ENCODE measurements at places on chromosomes 5 and 9.

GRCh38 chr9:112377087-112377486, 2.8 kb upstream of the HSDL2 start:
- DNase-seq = no peak

DNA sequence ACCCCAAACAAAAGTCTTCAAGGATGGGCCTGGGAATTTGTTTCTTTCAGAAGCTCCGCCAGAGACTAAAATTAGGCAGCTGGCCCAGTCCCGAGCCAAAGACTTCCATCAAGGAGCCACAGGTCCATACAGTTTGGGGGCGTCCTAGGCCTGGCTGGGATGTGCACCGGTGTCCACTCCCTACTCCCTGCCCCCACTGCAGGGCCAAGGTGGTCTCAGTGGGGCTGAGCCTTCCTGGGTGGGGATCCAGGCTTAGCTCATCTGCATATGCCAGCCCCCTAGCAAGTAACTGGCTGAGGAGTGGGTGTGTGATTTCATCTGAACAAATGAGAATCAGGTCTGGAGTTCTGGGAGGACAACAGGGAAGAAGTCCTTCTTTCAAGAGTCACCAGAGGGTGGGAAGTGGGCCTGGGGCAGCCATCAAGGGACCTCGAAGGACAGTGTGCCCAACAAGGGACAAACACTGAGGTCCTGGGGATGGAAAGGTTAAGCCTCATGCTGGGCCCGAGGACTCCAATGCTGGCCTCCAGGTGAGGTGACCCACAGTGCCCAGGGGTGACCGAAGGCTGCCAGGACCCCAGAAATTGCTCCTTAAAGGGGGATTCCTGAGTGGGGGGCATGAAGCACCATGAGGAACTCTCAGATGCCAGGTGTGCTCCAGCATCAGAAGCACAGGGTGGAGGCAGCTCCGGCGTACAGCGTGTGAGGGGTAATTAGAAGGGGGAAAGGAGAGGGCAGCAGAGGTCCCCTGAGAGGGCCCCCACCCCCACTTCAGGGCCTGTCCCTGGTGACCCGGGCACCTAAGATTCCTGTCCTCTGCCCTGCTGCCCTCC, 91.3 kb downstream of the ZNF354C start:
- DNase-seq = no peak

GRCh38 chr5:83556190-83556589, 84.6 kb downstream of the VCAN start:
- no peak for DNase-seq

- DNase-seq = no peak
Observed at GRCh38 chr5:81855591-81855990, 104.7 kb upstream of the SSBP2 start.

DNA sequence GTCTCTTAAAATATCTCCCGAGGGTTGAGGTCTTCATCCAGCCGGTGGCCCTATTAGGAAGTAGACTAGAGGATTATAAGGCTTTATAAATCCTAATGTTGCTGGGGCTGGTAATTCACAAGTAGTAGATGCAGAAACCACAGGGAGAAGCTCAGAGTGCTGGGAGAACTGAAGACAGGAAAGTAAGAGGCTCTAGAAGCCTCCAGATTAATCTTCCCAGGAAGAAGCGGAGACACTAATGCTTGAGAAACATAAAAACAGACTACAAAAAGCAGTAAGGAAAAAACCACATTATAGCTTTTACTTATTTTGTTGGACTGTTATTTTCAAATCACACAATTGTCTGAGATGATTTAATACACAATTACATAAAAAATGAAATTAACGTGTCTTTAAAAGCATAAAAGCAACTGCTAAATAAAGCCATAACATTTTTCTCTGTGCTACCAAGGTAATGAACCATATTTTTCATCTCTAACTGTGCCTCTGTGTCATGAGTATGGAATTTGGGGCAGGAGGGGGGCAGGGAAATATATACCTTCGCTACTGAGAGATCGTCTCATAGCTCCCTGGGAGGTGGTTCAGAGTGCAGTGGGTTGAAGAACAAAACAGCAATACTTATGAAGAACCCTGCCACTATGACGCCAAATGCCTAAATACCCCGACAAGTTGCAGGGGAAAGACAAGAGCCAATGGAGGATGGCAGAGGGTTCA, 806.2 kb upstream of the WWC1 start:
- DNase-seq = no peak

GRCh38 chr5:78720227-78720985, 71.8 kb upstream of the LHFPL2 start:
- DNase-seq = no peak

- no peak for DNase-seq
Observed at GRCh38 chr9:715300-715699, 126.2 kb upstream of the DMRT1 start.

GRCh38 chr5:138370537-138370936, 18.1 kb downstream of the KDM3B start:
- DNase-seq = no peak

DNA sequence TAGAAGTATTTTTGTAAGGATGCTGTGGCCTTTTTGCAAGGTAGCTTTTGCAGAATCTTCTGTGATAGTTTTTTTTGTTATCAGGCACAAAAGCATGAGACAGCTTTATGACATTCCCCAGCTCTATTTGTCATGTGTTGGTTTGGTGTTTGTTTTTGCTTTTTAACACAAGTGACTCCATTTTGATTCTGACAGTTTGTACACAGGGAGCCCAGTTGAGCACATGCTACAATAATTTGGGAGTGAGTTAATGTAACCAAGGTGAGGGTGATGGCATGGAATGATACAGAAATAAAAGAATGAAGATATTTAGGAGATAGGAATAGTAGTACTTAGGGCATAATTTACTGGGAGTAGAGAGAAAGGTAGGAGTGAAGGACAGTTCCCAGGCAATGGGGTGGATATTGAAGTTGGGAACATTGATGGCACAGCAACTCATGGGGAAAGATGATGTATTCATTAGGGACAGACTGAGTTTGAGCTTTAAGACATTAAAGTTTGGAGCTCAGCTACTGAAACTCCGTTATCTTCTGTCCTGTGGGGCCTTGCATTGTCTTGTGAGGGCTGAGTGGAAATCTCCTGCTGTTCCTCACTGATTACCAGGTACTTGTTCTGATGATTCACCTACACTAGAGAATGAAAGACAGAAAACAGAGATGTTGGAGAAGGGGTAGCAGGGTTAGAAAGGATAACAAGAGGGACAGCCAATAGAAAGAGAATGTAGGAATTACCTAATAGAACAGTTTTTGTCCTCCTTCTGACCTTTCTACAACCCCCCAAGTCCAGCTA, 88.3 kb upstream of the CCDC112 start:
- no peak for DNase-seq

DNA sequence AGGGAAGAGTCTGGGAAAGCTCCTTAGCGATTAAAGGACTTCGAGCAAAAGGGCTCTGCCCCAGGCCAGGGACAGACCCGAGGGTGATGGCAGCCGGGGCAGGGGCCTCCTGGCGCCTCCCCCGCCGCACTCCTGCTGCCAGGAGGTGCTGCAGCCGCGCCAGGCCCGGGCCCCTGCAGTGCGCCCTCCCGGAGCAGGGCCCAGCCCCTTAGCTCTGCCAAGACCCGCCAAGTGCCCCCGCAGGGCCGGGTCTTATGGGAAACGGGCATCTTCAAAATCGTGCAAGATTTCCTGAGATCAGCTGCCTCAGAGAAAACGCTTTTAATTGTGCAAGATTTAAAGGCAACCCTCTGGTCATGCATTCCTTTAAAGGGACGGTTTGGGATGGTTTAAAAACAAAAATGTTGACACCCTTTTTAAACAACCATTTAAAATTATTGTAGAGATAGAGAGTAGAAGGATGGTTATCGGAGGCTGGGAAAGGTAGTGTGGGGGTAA, 52.4 kb downstream of the CDC14B start:
- DNase-seq = no peak

DNA sequence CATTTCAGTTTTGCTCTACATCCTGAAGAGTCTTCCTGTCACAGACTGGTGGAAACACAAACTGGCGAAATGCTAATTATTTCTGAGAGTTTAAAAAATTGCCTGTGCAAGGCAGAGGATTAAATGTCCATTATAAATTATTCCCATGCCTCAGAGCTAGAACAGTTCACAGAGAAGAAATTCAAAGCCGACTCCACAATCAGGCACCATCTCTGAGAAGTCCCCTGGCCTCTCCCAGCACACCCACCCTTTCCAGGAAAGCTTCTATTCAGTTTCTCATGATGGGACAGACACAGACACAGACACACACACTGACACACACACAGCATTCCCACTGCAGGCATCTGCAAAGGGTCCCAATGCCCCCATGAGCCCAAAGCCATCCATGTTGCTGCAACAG, 253.1 kb downstream of the DENND1A start:
- no peak for DNase-seq

DNA sequence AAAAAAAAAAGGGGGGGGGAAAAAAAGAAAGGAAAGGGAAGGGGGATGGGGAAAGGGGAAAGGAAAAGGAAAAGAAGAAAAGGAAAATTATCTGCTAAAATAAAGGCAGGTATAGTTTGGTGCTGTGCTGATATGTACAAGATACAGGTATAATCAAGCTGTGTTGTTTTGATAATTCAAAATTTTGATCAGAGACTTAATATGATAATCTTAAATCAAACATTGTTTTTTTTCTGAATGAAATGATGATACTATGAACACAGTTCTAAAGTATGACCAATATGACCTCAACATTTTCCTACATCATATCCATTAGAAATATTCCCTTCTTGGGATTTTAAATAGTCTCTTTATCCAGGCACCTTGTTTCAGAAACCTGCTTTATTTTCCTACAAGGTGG, 115.6 kb upstream of the TRPM3 start:
- DNase-seq = no peak

DNA sequence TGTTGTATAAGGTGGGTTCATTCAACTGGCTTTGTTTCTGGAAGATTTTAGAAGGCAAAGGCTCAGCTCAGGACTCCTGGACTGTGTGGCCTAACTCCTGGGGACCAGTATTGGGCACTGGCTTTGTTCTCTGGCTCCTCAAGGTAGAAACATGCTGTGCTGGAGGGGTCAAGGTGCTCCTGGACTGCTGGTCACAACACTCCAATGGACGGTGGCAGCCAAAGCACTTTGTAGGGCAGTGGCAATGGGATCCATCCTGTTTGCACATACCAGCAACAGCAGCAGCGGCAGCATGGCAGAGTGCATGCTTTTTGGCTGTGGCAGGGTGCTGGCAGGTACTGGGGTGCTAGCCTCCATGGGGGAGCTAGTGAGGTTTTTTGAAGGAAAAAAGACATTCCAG, 65.3 kb downstream of the SLCO6A1 start:
- DNase-seq = no peak

GRCh38 chr5:15791274-15791673, 291.3 kb downstream of the FBXL7 start:
- DNase-seq = no peak

DNA sequence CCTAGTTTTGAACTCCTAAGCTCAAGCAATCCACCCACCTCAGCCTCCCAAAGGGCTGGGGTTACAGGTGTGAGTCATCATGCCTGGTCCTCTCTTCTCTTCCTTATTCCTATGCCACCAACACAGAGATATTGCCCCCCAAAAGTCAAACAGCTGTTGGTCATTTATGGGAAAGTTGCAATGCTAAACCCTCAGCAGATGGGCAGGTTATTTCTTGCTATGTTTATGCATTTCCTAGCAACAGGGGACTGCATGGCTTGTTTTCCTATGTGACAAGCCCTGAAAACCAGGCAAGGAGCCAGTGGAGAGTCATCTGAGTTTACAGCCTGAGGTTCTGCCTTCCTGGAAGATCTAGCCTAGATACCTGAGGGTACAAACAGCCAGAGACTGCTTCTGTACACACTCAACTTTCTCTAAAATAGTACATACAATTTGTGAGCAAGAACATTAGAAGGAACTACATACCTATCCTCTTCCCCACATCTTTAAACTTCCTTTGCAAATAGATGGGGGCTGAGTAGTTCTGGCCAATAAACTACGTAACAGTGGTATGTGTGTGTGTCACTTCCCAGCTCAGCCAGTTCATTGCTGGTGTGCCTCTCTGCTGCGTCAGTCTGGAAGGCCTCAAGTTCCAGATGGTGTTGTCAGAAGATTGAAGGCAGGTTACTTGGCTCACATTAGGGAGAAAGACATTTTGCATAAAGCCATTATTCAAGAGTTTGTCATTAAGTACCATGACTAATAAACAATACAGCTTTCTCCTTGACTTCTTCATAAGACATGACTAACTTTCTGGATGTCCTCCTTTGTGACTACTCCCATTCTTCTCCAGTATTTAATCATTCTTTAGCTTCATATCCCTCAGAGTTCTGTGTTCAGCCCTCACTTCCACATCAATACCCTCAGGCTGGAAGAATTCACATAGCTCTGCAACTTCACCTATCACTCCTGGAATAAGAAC, 65.3 kb downstream of the CSNK1A1 start:
- peak; percentile 75 for DNase-seq

DNA sequence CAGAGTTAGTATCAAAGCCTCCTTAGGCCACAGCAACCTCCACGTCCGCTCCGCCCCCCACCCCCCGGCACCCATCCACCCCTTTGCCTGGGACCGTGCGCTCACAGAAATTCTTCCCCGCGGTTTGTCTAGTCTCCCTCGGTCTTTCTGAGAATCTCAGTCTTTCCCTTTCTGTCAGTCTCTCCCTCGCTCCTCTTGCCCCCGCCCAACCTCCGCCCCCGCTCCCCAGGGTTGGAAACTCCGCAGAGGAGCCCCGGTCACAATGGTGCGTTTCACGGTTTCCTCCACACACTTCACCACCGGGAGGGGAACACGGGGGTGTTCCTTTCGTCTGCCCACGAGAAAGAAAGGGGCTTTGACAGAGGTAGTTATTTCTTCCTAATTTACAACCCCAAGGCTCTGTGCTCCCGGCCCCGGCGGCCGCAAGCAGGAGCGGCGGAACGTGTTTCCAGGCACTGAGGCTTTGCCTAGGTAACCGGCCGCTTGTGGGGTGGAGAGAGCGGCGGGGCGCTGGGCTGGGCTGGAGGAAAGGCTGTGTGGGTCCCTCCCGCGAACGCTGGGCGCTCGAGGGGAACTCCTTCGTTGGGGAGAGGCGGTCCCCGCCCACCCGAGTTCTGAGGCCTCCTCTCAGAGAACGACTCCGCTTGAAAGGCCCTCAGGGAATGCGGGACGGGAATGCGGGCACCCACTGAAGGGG, 2.1 kb downstream of the NR4A3 start:
- DNase-seq = no peak

DNA sequence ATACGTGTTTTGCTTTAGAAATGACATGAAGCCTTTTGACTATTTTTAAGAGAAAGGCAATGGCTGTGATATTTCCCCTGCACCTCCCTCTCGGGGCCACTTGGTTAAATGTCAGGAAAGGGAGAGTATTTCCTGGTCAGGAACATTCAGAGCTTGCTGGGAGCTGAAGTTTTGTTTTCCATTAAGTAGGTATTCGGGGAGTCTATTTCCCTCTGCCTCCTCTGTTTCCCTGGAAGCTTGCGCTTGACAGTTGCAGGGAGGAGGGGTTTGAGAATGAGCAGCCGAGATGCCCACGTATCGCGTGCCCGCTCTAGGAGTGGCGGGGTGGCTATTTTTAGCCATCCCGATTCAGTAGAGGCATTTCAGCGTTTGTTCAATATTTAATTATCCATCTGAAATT, 6.7 kb downstream of the DAB2IP start:
- DNase-seq = no peak

GRCh38 chr9:137235424-137236237, 4.9 kb downstream of the SLC34A3 start:
- no peak for DNase-seq

- DNase-seq = no peak
Observed at GRCh38 chr5:178068293-178068692, 45.0 kb upstream of the N4BP3 start.

GRCh38 chr5:9596171-9596780, 33.9 kb downstream of the TAS2R1 start:
- DNase-seq = no peak

- DNase-seq = no peak
Observed at GRCh38 chr5:151255621-151256286, 2.8 kb downstream of the GM2A start.

- DNase-seq = no peak
Observed at GRCh38 chr9:86604741-86605140, 250.5 kb upstream of the TUT7 start.

All from DMS153 (cell line).